ENCODE measurements at places on chromosomes 5 and 9. TPM values are rescaled to one million over a fixed set of nuclear protein-coding genes. Genes with fewer than 3 reads are reported as not detected.

UBAP1 gene
- total RNA-seq, result 21.1 TPM

REEP5 gene
- total RNA-seq, result 113 TPM

CNTNAP3B gene
- total RNA-seq, result 68.5 TPM

SLC36A2 gene
- not detected for total RNA-seq

PCDHB7 gene
- total RNA-seq, result 13.4 TPM

RFESD gene
- 1.4 TPM for total RNA-seq

IFNB1 gene
- total RNA-seq, result not detected

SH3GL2 gene
- 52.3 TPM for total RNA-seq

PCDHGA4 gene
- total RNA-seq, result 8.4 TPM

NR5A1 gene
- under 0.01 TPM for total RNA-seq
